ENCODE measurements at places on chromosomes 6 and 20.

GRCh38 chr20:561437-562231, 18.0 kb upstream of the CSNK2A1 start:
- no peak for DNase-seq

- DNase-seq = no peak
Observed at GRCh38 chr6:157672726-157673412, 150.2 kb upstream of the SNX9 start.

DNA sequence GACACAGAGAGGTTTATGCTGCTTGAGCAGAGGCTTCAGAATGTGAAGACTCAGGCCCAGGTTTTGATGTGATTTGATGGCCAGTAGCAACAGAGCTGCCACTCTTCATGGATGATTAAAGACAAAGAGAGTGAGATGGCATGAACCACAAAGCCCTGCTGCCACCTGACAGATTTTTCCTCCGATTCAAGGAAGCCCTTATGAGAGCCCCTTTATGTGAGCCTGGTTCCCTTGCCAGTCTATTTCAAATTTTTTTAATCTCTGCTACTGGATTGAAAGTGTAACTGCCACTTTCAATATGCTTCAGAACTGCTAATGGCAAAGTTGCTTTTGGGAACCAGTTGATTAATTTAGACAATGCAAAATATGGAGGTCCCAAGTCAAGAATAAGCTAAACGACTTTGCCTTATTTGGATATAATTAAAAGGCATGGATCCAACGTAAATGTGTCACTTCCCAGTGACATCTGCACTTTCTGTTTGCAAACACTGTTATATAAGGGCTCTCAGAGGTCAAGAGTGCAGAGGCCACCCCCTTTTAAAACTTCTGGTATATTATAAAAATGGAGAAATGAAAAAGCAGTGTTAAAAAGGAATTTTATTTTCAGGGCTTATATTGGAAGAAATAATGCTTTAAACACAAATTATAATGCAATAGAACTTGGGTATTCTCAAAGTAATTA, 238.9 kb upstream of the FLRT3 start:
- DNase-seq = no peak

GRCh38 chr6:140208286-140208685, 833.8 kb upstream of the CITED2 start:
- no peak for DNase-seq

GRCh38 chr6:67544851-67545452, 1090.1 kb upstream of the ADGRB3 start:
- DNase-seq = no peak

- no peak for DNase-seq
Observed at GRCh38 chr6:90173262-90173925, 123.2 kb downstream of the BACH2 start.

DNA sequence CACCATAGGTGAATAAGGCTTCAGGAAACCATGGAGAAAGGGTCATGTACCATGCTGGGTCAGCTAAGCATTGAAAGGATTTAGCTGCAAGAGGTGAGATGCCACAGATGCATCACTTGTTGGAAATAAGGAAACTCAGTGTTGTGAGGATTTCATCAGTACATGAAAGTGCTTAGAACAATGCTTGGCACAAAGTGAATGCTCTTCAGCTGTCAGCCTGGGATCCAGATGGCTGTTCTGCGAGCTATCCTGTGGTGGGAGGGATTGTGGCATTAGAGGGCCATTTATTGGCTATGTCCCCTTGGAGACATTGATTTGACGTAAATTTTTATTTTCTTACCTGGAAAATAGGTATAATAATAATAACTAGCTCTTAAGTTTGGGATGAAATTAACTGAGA, 53.0 kb downstream of the ELOVL2 start:
- no peak for DNase-seq

DNA sequence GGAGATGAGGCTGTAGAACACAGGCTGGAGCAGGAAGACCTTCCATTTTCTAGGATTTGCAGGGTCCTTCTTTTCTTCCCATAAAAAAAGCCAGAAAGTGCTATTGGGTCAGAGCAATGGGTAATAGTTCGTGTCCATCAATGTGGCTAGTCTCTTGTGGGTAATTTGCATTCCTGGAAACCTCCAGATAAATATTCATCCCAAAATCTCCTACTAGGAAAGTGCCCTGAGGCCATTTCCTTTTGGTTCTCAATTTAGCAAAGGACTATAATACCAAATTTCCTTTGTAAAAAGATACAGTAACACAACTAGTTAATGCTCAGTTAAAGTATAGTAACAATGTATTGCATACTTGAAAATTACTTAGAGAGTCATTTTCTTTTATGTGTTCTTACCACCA, 138.1 kb upstream of the TAB2 start:
- no peak for DNase-seq

- DNase-seq = no peak
Observed at GRCh38 chr6:154538640-154539191, 28.2 kb upstream of the CNKSR3 start.

DNA sequence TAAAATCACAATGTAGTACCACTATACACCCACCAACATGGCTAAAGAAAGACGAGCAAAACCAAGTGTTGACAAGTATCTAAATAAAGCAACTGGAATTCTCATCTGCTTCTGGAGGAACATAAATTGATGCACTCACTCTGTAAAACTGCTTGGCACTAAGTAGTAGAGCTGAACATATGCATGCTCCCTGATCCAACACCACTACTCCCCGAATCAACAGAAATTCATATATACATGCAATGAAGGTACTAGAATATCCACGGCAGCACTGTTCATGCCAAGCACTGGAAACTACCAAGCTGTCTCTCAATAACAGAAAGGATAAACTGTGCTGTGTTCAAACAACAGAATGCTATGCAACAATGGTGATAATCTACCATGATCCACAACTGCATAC, 219.5 kb upstream of the RIN2 start:
- no peak for DNase-seq

- DNase-seq = no peak
Observed at GRCh38 chr6:25987845-25988244, 25.2 kb downstream of the TRIM38 start.

DNA sequence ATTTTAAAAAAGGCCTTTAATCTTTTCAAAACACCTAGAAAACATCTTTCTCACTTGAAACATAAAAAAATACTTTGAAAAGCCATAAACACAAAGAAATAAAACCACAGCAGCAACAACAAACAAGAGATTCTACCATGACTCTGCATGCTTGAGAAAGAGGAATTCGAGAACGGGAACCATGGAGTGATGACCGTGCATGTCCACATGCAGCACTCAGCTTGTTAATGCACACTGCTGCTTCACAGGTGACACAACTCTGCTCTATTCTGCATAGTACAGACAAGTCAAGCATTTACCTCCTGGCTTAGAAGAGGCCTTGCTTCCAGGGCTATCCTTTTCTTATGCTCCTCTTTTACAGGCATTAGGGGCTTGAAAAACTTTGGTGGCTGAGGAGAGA, 64.9 kb upstream of the NUP153 start:
- DNase-seq = no peak

DNA sequence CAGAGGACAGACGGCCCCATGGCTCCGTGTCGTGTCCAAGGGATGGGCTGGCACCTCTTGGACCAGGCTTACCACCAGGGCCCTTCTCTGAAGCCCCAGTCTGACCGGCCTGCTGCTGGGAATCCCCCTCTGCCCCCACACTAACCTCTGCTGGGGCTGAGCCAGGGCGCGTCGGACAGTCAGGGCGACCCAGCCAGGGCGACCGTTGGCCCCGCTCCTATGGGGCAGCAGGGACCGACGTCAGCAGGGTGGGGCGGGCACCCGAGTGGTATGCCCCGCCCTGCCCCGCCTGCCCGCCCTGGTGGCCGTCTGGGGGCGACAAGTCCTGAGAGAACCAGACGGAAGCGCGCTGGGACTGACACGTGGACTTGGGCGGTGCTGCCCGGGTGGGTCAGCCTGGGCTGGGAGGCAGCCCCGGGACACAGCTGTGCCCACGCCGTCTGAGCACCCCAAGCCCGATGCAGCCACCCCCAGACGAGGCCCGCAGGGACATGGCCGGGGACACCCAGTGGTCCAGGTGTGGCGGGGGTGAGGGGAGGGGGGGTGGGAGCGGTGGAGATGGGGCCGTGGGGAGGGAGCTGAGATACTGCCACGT, at the start of gene SLC17A9:
SLC17A9 (plus strand) TSS at position 337 of the 595 bp plus-strand sequence; CDS start at position 459, 122 bp downstream.
- no peak for DNase-seq

- no peak for DNase-seq
Observed at GRCh38 chr20:3398681-3399252, 8.7 kb downstream of the DNAAF9 start.

GRCh38 chr20:31406115-31406514, at the start of gene DEFB121:
DEFB121 (minus strand) TSS chr20:31406215; CDS start chr20:31406152, 63 bp downstream.
- no peak for DNase-seq

GRCh38 chr6:117776441-117776840, 101.2 kb downstream of the NUS1 start:
- no peak for DNase-seq

DNA sequence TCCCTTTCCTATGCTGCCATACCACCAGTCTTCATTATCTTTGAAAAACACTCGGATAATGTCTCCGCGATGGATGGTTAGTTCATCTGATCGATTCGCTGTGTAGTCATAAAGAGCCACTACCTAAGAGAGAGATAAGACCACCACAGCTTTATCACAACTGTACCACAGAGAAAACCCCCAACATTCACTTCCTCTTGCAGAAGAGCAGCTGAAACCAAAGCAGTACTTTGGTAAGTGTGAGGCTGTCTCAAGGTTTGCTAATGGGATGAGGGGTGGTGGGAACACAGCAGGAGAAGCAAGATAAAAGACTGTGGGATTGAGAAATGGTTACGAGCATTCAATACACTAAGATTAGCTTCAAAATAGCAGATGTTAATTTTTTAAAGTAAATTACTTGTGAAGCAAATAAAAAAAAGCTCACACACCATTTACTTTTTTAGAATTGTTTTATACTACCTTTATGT, 142.1 kb downstream of the MYB start:
- DNase-seq = no peak

DNA sequence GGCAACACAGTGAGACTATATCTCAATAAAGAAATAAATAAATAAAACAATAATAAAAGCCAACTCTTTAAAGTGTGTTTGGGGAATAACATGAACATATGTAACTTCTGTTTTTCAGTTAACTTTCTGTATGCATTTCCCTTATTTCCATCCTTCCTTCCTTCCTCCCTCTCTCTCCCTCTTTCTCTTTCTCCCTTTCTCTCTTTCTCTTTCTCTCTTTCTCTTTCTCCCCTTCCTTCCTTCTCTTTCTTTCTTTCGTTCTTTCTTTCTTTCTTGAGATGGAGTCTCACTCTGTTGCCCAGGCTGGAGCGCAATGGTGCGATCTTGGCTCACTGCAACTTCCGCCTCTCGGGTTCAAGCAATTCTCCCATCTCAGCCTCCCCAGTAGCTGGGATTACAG, 48.8 kb upstream of the PRND start:
- DNase-seq = no peak

- no peak for DNase-seq
Observed at GRCh38 chr6:75493400-75494064, at the start of gene FILIP1. FILIP1 (minus strand) TSS chr6:75493800; CDS start chr6:75414972, 78,828 bp downstream.

DNA sequence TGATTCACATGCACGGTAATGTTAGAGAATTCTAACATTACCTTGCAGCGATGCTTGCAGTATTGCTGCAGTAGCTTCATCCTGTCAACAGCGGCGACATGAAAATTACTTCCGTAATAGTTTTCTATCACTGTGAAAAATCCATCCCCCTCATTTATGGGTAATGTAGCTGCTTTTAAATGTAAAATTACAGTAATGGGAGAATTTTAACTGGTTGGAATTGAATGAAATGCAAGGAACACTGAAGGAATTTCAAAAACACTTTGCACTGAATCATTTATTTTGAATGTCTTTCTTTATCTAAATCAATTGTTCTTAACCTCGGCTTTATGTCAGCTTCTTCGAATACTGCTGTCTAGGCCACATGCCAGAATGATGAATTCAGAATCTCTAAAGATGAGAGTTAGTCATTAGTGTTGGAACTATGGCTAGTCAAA, 102.4 kb upstream of the HIVEP1 start:
- DNase-seq = no peak

DNA sequence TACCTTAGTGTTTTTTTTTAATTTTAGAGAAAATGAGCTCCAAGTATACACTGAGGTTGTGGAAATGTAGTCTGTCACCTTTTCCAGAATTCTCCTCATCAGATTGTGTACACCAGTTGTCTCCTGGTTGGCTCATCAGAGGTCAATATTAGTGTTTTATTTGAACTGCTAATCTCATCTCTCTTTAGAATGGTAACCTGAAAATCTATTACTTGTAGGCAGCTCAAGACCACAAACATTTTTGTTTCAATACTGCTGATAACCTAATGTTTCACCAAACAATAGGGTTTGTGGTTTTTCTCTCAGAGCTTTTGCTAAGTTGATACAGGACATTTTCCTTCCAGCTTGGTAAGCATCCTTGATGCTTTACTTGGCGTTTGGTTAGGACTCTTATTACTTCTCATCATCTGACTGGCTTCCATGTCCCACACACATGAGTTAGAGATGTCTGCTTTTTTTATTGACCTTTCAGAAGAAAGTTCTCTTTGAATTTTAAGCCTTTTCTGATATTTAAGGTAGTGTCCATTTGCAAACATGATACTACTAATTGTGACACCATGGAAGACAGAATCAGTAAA, 15.1 kb downstream of the ADGRG6 start:
- no peak for DNase-seq

- DNase-seq = no peak
Observed at GRCh38 chr20:19320005-19320404, 107.6 kb downstream of the SLC24A3 start.

DNA sequence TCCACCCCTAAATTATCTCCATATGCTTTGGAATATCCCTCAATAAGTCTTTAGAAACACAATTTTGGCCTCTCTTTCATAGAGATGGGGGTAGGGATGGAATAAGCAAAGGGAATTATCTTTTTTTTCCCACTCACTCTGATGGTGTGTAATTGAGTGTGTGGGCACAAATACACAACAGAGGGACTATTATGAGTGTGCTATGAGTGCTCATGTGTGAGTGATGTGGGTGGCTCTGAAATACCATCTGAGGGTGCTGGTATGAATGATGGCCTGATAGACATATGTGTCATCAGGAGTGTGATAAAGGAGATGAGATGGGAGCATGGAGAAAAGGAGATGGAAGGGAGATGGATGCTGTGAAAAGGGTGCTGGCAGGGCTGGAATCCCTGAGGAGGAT, 35.6 kb downstream of the GSS start:
- DNase-seq = no peak

- DNase-seq = no peak
Observed at GRCh38 chr6:128131566-128131965, 230.7 kb upstream of the THEMIS start.

DNA sequence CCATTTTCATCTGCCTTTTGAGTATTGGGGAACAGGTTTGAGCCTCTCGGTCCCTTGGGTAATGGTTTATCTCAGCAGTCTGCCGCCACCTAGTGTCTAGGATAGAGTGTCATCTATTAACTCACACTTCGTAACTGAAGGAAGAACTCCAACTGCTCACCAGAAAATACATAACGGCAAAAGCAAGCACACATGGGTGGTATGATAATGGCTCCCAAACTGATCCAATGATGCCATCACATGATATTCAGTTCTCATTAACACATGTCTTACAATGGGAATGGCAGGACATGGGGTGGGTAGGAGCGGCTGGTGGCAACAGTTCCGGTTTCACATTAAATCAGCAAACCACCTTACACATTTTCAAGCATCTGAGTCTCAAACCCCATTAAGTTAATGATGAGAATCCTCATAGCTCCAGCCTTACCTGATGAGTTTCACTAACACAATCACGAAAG, 110.7 kb upstream of the PHACTR1 start:
- no peak for DNase-seq
